Heart right ventricle (tissue), 16 donors: ENCODE measurements at places on chromosomes 1 and 21. TPM values are rescaled to one million over a fixed set of nuclear protein-coding genes. Genes with fewer than 3 reads are reported as not detected.

DNA sequence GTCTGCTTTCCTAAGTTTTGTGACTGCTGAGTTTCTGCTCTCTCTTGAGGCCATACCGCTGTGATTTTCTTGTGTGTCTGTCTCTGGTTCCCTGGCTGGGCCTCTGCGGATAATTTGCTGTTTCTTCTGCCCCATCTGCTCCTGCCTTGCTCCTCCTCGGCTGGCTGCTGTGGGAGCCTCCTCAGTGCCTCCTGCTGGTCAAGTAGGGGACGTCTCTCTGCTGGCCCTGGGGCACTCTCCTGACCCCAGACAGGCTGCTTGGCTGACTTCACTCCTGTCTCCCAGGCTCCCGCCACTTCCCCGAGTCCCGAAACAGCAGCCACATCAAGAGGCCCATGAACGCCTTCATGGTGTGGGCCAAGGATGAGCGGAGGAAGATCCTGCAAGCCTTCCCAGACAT, 28.5 kb downstream of the ETNK2 start:
- DNase-seq, result no peak

The LRRC38 gene
- polyA plus RNA-seq, result 0.15 TPM

The P3H1 gene
- polyA plus RNA-seq, result 24.2 TPM

The FCAMR gene
- polyA plus RNA-seq, result not detected

GRCh38 chr1:97728436-97728835, 192.4 kb downstream of the DPYD start:
- DNase-seq, result no peak
